B cell (primary cell): ENCODE measurements at places on chromosomes 12 and 14. TPM values are rescaled to one million over a fixed set of nuclear protein-coding genes. Genes with fewer than 3 reads are reported as not detected.

DNA sequence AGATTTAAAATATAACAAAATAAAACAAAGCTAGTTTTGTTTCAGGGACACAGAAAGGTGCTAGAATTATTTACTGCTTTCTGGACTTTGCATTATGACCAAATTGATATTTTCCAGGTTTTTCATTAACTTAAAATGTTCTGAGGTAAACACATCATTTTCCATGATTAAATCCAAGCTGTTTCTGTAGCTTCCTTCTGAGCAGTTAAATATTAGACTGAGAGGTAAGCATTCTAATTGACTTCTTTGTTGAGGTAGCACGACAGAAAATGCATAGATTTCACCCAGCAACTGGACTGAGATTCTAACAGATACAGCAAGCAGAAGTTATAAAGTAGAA is 98.3 kb downstream of the BMP4 start:
- no peak overlapping the region for H3K4me3 ChIP-seq
- no peaks in the 10 kb centered on the region for H3K27me3 ChIP-seq
- no peak for DNase-seq
- no peak overlapping the region for H3K27ac ChIP-seq
- H3K36me3 ChIP-seq, result no peaks in the 10 kb centered on the region

DNA sequence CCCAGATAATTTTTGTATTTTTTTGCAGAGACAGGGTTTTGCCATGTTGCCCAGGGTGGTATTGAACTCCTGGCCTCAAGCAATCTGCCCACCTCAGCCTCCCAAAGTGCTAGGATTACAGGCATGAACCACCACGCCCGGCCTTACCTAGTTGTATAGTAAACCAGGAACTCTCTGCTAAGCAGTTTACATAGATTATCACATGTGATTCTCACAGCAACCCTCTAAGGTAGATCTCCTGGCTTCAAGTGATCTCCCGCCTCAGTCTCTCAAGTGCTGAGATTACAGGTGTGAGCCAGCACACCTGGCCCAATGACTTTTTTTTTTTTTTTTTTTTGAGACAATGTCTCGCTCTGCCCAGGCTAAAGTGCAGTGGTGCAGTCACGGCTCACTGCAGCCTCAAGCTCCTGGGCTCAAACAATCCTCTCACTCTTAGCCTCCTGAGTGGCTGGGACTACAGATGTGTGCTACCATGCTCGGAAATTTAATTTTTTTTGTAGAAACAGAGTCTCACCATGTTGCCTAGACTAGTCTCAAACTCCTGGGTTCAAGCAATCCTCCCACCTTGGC is 26.0 kb upstream of the ATP2A2 start:
- H3K27ac ChIP-seq, result no peak overlapping the region
- DNase-seq, result no peak
- H3K4me1 ChIP-seq, result no peaks in the 10 kb centered on the region
- H3K36me3 ChIP-seq, result no peaks in the 10 kb centered on the region

GRCh38 chr12:11755302-11755930 is 105.9 kb downstream of the ETV6 start:
- H3K36me3 ChIP-seq, result peaks cover 31% of the 10 kb centered on the region
- H3K27me3 ChIP-seq, result no peaks in the 10 kb centered on the region
- DNase-seq, result no peak
- no peak overlapping the region for H3K4me3 ChIP-seq
- peaks cover 60% of the 10 kb centered on the region for H3K4me1 ChIP-seq

GRCh38 chr12:87815771-87816585 is 213.2 kb downstream of the C12orf50 start:
- no peaks in the 10 kb centered on the region for H3K36me3 ChIP-seq
- DNase-seq, result no peak
- no peak overlapping the region for H3K27ac ChIP-seq
- no peak overlapping the region for H3K4me3 ChIP-seq
- H3K4me1 ChIP-seq, result no peaks in the 10 kb centered on the region
- no peaks in the 10 kb centered on the region for H3K27me3 ChIP-seq

DNA sequence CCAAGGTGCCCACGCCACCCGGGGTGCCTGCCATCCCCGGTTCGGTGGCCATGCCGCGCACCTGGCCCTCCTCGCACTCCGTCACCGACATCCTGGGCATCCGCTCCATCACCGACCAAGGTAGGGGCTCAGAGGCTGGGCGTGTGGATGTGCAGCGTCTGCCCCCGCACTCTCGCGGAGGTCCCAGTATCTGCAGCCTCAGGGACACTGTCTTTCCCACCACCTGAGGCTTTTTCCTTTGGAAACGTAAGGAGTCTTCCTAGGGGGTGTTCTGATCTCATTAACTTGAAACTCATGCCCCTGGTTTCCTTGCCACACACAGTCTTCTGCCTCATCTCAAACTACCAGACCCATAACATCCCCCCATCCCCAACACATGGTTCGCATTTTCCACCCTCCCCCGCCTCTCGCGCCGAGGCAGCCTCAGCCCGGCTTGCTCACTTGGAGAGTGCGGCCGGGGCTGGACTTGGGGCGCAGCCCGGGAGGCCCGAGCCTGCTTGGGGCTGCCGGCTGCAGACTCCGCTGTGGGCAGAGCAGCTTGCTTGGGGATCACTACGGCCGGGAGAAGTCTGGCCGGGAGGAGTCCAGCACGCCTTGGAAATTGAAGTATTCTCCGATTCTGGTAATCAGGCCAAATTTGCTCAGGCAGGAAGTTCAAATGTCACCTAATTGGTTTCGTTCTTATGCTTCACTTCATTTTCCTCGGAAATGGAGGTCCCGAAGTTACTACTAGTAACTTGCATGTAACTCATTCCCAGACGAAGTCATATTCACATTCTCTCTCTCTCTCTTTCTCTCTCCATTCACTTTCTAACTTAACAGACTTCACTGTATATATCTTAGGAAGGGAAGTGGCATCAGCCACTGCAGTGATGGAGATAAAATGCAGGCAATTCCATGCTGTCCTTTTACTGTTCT is 2.0 kb downstream of the PAX9 start:
- peaks cover 83% of the 10 kb centered on the region for H3K27me3 ChIP-seq
- no peak overlapping the region for H3K4me3 ChIP-seq
- DNase-seq, result no peak
- H3K4me1 ChIP-seq, result peaks cover 9% of the 10 kb centered on the region

- H3K27me3 ChIP-seq, result no peaks in the 10 kb centered on the region
- H3K4me3 ChIP-seq, result peak overlapping the region; percentile 16
- no peaks in the 10 kb centered on the region for H3K36me3 ChIP-seq
- DNase-seq, result peak; percentile 88
- H3K27ac ChIP-seq, result peak overlapping the region; percentile 96
- H3K4me1 ChIP-seq, result peaks cover 64% of the 10 kb centered on the region
Observed at GRCh38 chr14:50061664-50062437, 54.5 kb downstream of the VCPKMT start.

GRCh38 chr12:131564845-131565244 is 146.0 kb upstream of the SFSWAP start:
- no peaks in the 10 kb centered on the region for H3K27me3 ChIP-seq
- no peak for DNase-seq
- H3K4me1 ChIP-seq, result no peaks in the 10 kb centered on the region
- H3K36me3 ChIP-seq, result no peaks in the 10 kb centered on the region

DNA sequence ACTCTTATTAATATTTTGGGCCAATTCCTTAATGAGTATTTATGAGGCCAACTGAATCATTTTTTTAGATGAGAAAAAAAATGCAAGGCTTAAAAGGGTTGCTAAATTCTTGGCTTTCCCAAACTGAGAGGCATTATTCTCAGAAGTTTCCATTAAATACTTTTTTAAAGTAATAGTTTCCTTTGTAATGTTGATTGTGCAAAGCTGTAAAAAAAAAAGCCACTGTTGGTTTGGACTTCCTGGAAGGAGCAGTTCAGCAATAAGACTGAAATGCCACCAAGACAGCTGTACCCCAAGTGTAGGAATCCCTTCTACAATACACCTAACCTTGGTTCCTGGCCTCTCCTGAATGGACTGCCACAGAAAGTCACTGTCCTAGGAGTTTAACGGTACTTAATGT is 231.3 kb downstream of the MON2 start:
- H3K27me3 ChIP-seq, result no peaks in the 10 kb centered on the region
- no peak for DNase-seq
- H3K27ac ChIP-seq, result no peak overlapping the region
- no peaks in the 10 kb centered on the region for H3K36me3 ChIP-seq
- H3K4me3 ChIP-seq, result no peak overlapping the region

DNA sequence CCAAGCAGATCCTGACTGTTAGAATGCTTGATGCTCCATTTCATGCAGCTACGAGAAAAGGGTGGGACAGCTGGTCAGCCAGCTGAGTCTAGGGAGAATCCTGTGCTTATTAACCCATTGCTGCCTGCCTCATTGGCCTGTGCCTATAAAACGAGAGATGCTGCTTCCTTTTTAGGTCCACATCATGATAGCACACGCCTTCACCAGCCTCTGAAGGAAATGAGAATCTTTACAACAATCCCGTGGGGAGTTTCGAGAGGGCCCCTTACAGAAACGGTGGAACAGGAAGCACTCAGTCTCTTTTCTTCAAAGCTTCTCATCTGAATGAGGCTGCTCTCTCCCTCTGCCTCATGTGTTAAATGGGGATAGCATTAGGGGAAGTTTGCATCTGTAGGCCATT is 147.3 kb upstream of the RFLNA start:
- no peaks in the 10 kb centered on the region for H3K27me3 ChIP-seq
- peaks cover 5% of the 10 kb centered on the region for H3K4me1 ChIP-seq
- no peak overlapping the region for H3K4me3 ChIP-seq
- DNase-seq, result no peak

DNA sequence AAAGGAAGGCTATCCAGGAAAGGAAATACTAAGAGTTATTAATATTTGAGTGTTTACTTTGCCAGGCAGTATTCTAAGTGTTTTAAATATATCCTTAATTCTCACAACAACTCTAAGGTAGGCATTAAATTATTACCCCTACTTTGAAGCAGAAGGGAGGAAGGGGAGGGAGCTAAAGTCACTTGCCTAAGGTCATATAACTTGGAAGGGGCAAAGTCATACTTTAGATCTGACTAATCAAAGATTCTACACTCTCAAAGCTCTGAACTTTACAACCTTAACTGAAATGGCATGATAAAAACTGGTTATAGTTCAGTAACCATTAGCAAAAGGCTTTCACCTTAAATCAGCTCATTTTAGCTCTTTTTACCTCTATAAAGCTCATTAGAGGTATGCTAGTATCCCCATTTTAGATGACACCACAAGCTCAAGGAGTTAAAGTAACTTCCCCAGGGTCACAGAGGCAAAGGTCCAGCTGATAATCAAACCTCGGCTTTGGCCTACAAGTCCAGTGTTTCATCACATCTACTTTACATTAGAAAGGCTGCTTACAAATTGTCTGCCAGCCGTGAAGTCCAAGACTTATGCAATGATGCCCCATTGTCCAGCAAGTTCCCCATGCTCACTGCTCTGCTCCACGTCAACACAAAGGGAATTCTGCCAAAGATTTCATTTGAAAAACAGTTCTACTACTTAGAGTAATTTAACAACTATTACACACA is 223.9 kb downstream of the MED13L start:
- DNase-seq, result no peak
- H3K4me1 ChIP-seq, result peaks cover 10% of the 10 kb centered on the region
- no peaks in the 10 kb centered on the region for H3K36me3 ChIP-seq
- H3K27ac ChIP-seq, result no peak overlapping the region

DNA sequence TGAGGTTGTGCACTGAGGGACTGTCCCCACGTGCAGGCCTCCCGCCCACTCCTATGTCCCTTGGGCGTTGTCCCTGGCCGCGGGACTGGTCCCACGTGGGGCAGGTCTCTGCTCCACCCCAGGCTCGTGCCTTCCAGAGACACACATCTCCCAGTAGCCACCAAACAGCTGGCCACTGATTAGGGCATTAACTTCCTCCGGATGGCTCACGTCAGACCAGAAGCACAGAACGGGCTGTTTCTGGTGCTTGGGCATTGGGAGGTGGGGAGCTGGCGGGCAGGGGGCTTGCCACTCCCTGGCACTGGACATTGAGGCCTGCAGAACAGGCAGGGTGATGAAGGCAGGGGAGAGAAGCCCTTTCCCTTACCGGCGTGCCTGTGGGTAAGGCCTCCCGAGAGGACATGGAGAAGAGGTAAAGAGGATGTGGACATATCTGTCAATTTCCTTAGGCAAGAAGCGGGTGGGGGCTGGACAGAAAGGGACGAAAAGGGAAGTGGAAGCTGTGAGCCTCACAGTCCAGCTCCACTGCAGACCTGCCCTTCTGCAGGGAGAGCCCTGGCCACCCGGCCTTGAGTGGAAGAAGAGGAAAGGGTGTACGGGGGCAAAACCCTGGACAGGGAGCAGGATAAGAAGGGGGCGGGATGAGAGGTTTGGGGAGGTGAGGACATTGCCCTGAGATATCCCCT is 101.2 kb downstream of the NINJ2 start:
- no peak overlapping the region for H3K27ac ChIP-seq
- no peak for DNase-seq
- no peak overlapping the region for H3K4me3 ChIP-seq
- H3K4me1 ChIP-seq, result peaks cover 34% of the 10 kb centered on the region

DNA sequence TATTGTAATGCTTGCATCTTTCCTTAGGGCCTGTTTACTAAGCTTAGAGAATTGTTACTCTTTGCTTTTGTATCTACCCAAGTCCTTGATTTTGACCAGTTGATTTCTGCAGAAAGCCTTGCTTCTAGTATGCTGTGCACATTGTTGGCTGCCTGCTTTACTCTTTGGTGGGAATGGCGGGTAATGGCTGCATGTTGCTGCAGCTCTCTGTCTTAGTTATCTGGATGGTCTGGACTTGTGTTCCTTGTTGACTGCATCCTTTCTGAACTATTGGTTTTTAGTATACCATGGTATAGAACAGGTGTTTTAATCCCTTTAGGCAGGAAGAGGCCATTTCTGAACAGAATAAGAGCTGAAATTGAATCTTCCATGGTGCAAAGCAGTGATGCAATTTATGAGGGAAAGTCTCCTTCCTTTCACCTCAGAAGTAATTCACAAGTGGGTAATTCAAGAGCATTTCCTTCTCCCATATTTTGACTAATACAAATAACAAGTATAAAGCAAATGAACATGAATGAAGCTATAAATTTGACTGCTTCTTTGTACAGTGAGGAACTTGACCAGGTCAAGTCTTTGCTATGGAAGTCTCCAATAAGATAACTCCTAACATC is 466.4 kb downstream of the NPAS3 start:
- no peaks in the 10 kb centered on the region for H3K4me1 ChIP-seq
- no peak for DNase-seq
- no peak overlapping the region for H3K4me3 ChIP-seq
- H3K36me3 ChIP-seq, result no peaks in the 10 kb centered on the region
- no peaks in the 10 kb centered on the region for H3K27me3 ChIP-seq

GRCh38 chr12:129964826-129965457 is 61.1 kb upstream of the TMEM132D start:
- no peaks in the 10 kb centered on the region for H3K36me3 ChIP-seq
- no peaks in the 10 kb centered on the region for H3K4me1 ChIP-seq
- no peak overlapping the region for H3K4me3 ChIP-seq
- no peak overlapping the region for H3K27ac ChIP-seq
- no peak for DNase-seq
- H3K27me3 ChIP-seq, result no peaks in the 10 kb centered on the region

GRCh38 chr12:47353508-47353907 is 273.7 kb upstream of the AMIGO2 start:
- H3K27ac ChIP-seq, result peak overlapping the region; percentile 52
- no peak overlapping the region for H3K4me3 ChIP-seq
- no peaks in the 10 kb centered on the region for H3K36me3 ChIP-seq
- H3K4me1 ChIP-seq, result peaks cover 75% of the 10 kb centered on the region
- no peaks in the 10 kb centered on the region for H3K27me3 ChIP-seq

- peaks cover 39% of the 10 kb centered on the region for H3K4me1 ChIP-seq
- no peaks in the 10 kb centered on the region for H3K36me3 ChIP-seq
- no peak overlapping the region for H3K27ac ChIP-seq
- no peaks in the 10 kb centered on the region for H3K27me3 ChIP-seq
Observed at GRCh38 chr14:68393259-68393658, 399.6 kb downstream of the ZFP36L1 start.

PPP4R4 gene
- not detected in 2 replicates for total RNA-seq

KRT83 gene
- not detected in 2 replicates for total RNA-seq

SERPINA1 gene
- 0.69 TPM in 1 of 2 replicates, not detected in the other for total RNA-seq

CAPZA3 gene
- not detected in 2 replicates for total RNA-seq

USP15 gene
- 171 and 182 TPM in 2 replicates for total RNA-seq
